NCI-H1436 treated with DMSO at 0.1 percent for 48 hours (cell line): ENCODE measurements at places on chromosomes 13 and 19.

DNA sequence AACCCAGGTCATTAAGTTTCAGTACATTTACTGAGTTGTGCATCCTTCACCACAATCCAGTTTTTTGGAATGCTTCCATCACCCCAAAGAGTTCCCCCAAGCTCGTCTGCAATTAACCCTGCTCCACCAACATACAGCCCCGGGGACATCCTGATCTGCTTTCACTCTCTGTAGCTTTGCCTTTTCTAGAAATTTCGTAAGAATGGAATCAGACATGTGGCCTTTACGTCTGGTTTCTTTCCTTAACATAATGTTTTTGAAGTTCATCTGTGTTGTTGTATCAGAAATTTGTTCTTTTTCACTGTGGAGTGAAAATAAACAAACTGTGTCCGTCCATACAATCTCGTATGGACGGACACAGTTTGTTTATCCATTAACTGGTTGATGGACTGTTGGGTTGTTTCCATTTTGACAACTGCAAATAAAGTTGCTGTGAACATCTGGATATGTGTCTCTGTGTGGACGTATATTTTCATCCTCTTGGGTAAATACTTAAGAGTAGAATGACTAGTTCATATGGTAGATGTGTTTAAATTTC, 2.9 kb downstream of the KLHL26 start:
- no peak for DNase-seq

DNA sequence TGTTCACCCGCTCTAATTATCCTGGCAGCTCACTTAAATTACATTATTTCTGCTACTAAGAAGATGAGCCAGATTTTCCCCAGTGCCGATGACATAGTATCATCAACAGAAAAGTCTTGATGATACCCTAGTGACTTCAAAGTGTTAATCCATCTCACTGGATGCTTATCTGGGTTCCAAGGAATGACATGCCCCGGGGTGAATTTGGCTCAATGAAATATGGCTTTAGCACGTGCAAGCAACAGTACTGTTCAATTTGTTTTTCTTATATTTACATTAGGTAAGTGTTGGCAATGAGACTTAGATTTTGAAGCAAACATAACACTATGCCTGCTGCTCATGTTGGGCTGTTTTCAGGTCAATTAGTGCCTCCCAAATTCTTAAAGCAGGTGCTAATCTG, 548.2 kb upstream of the SLITRK1 start:
- DNase-seq = no peak

GRCh38 chr19:677201-677600, 1.0 kb downstream of the FSTL3 start:
- DNase-seq = no peak

DNA sequence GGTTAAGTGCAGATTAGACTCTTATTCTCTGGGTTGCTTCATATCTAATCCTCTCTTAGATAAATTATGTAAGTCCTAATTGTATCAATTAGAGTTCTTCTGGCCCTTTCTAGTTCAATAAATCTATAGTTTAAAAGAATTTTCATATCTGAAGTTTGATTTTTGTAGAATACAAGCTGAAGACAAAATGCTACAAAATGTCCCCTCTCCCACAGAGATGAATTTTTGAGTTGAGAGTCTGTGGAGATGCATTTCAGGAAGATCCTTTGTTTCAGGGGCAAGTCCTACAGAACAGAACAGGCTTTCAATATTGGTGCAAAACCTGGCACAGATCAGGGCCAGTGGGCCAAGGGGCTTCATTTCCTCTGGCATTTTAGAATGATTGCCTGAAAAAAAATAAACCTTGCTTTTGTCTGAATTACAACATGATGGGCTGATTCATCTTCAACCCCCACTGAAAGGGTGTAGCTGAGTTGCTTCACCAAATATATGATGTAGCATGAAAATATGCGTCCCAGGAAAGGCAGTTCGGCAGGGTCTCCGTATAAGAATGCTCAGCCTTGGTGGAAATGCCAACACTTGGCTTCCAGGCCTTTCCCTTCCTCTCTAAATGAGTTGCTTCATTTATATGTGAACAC, 6.4 kb upstream of the IPO5 start:
- DNase-seq = no peak

DNA sequence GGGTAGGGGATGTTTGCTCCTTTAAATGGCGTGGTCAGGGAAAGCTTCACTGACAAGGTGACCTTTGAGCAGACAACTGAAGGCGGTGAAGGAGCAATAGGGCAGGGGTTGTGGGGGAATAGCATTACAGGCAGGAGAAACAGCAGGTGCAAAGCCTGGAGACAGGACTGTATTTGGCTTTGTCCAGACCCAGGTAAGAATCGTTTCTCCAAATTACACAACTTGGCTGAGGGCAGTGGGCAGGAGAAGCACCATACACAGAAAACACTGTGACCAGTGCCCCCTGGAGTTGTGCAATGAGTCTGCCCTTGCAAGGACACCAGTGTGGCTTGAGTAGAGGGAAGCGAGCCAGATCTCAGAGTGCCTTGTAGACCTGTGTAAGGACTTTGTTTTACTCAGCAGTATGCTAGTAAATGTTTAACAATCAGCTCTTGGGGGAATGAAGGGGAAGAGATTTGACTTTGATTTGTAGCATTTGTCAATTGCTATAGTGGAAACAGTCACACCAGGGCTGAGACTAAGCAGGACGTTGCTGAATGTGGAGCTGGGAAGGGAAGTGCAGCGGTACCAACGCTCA, 360.0 kb downstream of the DCT start:
- DNase-seq = no peak

- no peak for DNase-seq
Measured at GRCh38 chr13:30030141-30030750, 179.8 kb upstream of the UBL3 start.

DNA sequence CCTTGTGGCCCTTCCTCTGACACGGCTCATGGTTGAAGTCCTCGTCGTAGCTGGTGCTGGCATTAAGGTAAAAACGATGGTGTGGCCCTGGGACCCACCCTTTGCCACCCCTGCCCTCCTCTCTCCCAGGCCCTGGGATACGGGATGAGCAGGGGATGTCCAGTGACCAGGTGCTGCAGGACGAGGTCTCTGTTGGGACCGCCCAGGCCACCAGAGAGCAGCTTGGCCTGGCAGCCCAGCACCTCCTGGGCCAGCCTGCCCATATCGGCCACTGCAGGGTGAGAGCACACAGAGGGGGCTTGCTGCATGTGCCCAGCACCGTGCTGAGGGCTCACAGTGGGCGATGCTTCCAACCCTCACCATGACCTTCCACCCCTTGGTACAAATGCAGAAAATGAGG, 6.4 kb downstream of the ACTMAP start:
- DNase-seq = no peak

- no peak for DNase-seq
Measured at GRCh38 chr13:48654511-48654910, 782 bp downstream of the CYSLTR2 start.

DNA sequence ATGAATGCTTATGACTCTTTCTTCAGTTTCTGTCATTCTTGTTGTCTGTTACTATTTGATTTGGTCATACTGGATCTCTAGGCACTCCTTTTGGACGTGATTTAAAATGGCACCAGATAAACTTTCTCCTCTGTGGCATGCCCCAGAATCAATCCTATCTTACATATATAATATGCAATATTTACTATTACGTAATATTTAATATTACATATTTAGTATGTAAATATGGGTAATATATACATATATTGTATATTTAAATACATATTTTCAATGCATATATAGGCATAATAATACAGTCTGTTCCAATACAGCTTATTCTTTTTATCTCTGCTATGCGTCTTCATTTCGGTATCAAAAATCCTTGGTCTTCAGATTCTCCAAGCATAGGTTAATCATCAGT, 104.4 kb upstream of the PRR20A start:
- no peak for DNase-seq

DNA sequence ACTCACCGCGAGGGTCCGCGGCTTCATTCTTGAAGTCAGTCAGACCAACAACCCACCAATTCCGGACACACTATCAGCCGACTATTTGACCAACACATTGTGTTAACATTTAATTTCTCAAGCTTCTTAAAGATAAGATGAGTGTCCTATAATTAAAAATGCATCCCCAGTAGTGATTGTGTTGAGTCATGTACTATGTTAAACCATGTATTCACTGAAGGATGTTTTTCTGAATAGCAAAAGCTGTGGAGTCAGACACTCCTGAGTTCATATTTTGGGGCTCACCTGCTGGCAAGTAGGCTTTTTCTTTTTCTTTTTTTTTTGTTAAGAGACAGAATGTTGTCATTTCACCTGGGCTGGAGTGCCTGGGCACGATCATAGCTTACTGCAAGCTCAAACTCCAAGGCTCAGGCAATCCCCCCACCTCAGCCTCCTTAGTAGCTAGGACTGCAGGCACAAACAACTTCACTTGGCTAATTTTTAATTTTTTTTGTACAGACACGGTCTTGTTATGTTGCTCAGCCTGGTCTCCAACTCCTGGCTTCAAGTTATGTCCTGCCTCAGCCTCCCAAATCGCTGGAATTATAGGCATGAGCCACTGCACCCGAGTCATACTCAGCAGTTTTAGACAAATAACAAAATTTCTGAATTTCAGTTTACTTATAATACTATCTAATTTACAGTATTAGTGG, 606.9 kb downstream of the PCDH9 start:
- no peak for DNase-seq

DNA sequence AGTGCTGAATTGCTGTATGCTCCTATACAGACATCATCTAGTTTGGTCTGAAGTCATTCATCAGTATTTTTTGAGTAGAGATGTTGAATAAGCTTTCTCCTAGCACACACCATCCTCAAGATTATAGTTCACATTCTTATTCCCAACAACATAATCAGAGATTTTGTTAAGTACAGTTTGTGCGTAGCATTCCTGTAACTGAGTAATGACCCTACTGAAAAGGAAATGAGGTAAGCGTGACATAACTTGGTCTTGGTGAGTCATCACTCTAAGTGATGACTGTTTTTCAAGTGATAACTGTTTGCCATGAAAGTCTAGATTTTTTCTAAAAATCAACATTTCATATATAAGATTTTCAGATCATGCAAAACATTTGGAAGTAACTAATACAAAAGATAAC, 18.5 kb upstream of the FAM216B start:
- no peak for DNase-seq

DNA sequence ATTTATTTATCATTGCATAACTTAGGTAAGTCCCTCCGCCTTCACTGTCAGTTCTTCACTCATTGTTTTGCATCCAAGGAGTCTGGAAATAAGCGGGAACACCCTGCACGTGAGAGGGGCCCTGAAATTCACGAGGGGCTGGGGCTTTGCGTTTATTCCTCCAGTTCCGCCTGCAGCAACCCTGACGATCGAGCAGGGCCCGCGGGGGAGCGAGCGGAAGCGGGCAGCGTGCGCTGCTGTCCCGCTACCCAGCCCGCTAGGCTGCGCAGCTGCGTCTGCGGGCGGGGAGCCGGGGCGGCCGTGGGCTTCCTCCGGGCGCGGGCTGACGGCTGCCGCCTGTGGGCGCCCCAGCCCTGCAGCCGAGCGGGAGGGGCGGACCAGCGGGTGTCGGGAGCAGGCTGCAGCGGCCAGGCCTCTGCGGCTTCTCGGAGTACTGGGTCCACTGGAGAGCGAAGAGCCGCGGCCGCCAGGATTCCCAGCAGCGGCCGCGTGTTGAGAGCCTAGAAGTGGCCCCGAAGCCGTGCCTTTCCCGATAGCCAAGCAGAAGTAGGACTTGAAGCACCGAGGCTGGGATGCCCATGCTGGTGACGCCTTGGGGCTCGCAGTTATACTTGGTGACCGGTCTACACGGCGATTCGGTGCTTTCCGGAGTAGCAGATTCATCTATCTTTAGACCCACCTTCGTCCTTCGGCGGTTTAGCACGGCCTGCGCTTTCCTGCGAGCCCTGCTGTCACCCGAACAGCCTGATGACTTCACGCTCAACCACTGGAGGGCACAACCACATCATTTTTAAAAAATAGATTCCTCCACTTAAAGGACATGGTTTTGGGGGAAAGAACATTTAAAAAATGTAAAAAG, 32.9 kb upstream of the SACS start:
- DNase-seq = no peak

GRCh38 chr13:112444416-112445399, 68.6 kb downstream of the SPACA7 start:
- DNase-seq = no peak

GRCh38 chr13:75963302-75963701, 327.2 kb downstream of the LMO7 start:
- peak; percentile 31 for DNase-seq

DNA sequence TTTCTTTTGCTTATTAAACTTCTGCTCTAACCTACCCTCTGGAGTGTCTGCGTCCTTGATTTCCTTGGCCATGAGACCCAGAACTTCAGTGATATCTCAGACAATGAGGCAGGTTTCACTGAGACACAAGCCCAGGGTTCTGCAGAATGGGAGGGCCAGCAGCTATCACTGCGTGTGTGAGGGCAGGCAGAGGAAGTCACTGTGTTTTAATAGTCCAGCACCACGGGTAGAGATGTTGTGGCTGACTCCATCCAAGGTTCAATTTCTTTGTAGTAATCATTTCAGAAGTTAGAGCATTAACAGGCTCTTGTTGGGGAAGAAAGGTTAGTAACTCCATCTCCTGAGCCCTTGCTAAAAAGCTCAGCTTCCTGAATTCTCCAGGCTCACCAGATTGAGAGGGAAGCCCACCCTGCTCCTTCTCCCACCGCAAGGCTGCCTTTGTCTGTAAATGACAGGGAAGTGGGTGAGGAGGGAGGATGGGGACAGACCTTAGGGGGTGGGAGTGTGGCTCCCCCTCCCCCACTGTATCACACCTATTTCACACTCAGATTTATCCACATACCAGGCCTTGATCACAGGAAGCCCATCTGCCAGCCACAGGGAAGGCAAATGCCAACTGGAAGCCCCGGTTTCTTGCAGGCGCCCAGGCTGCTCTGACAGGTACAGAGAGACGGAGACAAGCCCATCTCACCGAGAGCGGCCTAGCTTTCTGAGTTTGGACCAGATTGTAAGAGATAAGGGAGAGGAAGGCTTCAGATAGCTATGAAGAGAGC, 2.1 kb downstream of the C19orf12 start:
- DNase-seq = no peak

DNA sequence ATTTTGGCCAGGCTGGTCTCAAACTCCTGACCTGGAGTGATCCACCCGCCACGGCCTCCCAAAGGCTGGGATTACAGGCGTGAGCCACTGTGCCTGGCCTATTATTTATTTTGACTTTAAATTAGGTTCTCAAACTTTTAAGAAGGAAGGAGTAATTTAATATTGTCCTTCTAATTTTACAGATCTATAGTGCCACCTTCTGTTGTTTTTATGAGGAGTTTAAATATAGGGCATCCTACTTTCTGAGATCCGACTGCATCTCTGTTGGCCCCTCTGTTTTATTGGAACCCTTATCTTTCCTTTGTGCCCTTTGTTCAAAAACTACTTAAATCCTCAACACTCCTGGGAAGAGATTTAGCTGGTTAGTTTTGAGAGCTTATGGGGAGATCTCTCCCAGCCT, 25.4 kb upstream of the ZMYM5 start:
- DNase-seq = no peak

GRCh38 chr13:36115306-36115705, 15.9 kb downstream of the DCLK1 start:
- no peak for DNase-seq

DNA sequence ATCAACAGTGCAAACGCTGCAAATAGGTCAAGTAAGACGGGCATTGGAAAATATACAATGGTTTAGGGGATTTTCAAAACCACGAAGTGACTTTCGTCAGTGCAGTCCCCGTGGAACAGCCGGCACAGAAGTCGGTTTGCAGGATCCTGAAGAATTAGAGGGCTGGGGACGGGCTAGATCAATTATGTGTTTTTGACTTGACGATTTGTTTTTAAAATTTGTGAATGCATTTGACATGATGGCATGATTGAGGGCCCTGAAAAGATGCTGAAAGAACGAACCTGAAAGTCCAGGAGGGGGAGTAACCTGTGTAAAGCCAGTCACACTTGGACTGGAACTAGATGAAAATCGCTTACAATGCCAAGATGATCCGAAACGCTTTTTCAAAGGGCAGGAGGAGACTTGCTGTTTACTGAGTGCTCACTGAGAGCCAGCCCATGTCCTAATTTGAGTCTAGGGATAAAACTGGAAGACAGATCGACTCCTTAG, 8.9 kb upstream of the DGKH start:
- no peak for DNase-seq
